Type B pancreatic cell (in vitro differentiated cells): ENCODE measurements at places on chromosomes 13 and 19.
A peak's percentile ranks its signal among the peaks of the same experiment; 100 is the strongest.

DNA sequence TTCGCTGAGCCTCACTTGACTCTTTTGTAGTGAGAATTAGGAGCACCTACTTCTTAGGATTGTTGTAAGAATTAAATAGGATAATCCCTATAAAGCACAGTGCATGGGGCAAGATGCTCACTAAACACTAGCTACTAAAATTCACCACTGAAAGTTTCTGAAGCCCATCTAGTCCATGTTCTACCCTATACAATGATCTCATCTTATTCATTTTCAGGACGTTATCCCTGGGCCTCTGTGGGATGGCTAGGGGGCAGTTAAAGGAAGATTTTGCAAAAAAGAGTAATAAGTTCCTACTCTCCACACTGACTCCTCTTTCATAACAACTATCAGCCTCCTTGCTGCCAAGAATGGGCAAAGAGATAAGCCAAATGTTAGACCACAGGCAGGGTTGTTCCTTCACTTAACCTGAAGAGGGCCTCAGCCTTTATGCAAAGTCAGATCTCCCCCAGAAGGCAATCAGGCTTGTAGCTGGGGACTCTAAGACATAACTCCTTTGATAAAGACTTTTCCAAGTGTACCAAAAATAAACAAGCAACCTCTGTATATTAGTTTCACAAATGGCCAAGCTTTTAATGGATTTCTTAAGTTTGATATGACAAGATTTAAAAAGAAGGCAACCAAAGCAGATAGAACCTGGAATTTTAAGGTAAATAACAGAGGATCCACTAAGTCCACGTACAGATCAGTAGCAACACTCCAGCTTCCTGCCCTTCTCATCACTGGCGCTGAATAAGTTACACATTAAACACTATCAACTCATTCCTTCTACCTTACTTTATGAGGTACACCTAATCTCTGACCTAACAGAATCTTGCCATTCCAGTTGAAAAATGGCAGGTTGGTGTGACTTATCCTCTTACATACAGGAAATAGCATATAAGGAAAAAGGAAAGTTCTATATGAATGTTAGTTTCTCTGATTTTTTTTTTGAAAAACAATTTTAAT, 44.4 kb downstream of the ELF1 start:
- H3K4me3 ChIP-seq: no peak overlapping the region
- H3K4me1 ChIP-seq: peaks cover 26% of the 10 kb centered on the region
- DNase-seq: no peak
- H3K27ac ChIP-seq: peak overlapping the region; percentile 78

DNA sequence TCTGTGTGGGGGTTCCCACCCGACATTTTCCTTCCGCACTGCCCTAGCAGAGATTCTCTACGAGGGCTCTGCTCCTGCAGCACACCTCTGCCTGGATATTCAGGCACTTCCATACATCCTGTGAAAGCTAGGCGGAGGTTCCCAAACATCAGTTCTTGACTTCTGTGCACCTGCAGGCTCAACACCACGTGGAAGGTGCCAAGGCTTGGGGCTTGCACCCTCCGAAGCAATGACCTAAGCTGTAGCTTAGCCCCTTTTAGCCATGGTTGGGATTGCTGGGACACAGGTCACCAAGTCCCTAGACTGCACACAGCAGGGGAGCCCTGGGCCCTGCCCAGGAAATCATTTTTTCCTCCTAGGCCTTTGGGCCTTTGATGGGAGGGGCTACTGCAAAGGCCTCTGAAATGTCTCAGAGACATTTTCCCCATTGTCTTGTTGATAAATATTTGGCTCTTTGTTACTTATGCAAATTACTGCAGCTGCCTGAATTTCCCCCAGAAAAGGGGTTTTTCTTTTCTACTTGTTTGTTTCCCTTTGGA, 1004.8 kb downstream of the OLFM4 start:
- no peak overlapping the region for H3K27ac ChIP-seq
- no peak for DNase-seq

DNA sequence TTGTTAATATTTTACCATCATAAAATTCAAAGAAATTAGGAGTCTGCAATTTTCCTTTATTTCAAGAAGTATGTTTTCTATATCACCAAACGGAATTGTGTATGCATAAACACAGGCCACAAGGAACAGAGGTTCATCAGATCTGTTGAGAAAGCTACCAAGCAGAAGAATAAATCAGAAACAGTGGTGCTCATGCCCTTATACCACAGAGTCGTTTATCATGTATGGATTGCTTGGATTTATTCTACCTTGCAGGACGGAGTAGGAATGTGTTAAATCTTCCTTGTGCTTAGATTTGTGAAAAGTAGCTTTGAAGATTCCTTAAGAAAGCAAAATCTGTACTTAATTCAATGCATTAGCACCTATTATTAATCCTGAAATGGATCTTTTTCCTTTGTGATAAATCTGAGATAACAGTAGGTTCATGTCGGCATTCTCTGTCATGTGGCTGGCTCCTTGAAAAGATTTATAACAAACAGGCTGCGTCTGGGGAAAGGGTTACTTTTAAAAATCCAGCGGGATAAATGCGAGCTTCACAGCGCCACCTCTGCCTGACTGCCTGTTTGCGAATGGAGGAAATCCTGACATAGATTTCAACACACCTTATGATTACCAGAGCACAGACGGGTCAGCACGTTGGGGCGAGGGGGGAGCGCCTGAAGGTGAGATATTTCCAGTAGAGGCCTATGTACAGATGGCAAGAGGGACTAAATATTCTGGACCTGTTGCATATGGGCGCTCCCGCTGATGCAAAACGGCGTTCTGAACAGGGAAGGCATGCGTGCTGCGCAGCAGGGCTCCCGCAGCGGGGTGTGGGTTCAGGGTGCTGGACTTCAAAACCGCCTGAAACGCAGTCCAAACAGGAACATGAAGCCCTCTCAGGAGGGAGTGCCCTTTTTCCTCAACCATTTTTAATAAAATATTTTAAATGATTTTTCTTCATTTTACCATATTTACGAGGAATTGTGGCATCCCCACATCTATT, 445.5 kb upstream of the SGCG start:
- no peaks in the 10 kb centered on the region for H3K36me3 ChIP-seq
- H3K27me3 ChIP-seq: no peaks in the 10 kb centered on the region
- peak overlapping the region; percentile 30 for H3K4me3 ChIP-seq
- no peak for DNase-seq
- no peak overlapping the region for H3K27ac ChIP-seq

GRCh38 chr19:28184997-28185396, 1028.0 kb downstream of the UQCRFS1 start:
- no peak for DNase-seq
- H3K27ac ChIP-seq: no peak overlapping the region
- no peaks in the 10 kb centered on the region for H3K36me3 ChIP-seq
- H3K27me3 ChIP-seq: peaks cover 10% of the 10 kb centered on the region
- H3K4me3 ChIP-seq: no peak overlapping the region
- peaks cover 4% of the 10 kb centered on the region for H3K4me1 ChIP-seq

DNA sequence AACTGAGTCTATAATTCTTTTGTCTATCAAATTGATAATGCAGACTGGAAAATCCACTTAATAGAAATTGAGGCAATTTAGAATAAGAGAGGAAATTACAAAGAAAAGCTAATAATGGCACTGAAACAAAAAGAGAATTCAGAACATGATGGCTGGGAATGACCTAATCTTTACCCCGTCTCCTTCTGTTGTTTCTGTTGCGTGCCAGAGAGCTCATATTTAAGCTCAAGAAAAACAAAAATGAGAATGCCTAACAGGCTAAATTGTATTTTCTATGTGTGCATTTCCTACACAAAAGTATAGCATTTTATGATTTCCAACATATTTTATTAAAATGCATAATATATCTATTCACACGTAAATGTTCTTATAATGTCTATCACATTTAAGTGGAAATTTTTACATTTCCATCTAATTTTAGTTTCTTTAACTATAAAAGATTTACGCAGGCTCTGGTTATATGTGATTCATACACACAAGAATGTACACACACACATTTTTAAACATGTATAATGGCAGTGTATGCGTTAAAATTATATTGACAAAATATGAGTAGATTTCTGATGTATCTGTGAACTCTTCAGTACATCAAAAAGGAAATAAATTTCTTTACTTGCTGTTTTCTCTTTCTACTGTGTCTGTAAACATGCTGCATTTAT, 432.3 kb downstream of the SLITRK6 start:
- H3K4me3 ChIP-seq: no peak overlapping the region
- DNase-seq: no peak
- H3K4me1 ChIP-seq: no peaks in the 10 kb centered on the region
- no peak overlapping the region for H3K27ac ChIP-seq
- no peaks in the 10 kb centered on the region for H3K36me3 ChIP-seq

GRCh38 chr19:46660008-46660517, 919 bp downstream of the DACT3 start:
- H3K4me3 ChIP-seq: peak overlapping the region; percentile 95
- peaks cover 4% of the 10 kb centered on the region for H3K36me3 ChIP-seq
- peaks cover 21% of the 10 kb centered on the region for H3K4me1 ChIP-seq
- H3K27me3 ChIP-seq: peaks cover 30% of the 10 kb centered on the region
- peak overlapping the region; percentile 57 for H3K27ac ChIP-seq

DNA sequence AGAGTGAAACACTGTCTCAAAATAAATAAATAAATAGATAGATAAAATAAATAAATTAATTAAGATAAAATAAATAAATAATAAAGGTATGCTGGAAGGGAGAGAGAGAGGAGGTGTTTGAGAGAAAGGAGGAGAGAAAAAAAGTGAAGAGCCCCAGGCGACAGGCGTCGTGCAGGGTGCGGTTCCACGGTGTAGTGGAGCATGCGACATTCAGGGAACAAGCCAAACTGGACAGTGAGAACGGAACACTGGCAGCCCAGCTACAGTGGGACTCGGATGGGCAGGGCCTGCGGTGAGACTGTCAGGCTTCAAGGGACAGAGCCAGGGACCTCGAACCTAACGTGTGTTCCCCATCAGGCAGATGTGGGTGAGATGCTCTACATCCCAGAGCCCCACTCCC, 9.4 kb downstream of the SULT2B1 start:
- peaks cover 10% of the 10 kb centered on the region for H3K4me1 ChIP-seq
- H3K36me3 ChIP-seq: no peaks in the 10 kb centered on the region
- peak overlapping the region; percentile 76 for H3K27ac ChIP-seq
- H3K27me3 ChIP-seq: no peaks in the 10 kb centered on the region

DNA sequence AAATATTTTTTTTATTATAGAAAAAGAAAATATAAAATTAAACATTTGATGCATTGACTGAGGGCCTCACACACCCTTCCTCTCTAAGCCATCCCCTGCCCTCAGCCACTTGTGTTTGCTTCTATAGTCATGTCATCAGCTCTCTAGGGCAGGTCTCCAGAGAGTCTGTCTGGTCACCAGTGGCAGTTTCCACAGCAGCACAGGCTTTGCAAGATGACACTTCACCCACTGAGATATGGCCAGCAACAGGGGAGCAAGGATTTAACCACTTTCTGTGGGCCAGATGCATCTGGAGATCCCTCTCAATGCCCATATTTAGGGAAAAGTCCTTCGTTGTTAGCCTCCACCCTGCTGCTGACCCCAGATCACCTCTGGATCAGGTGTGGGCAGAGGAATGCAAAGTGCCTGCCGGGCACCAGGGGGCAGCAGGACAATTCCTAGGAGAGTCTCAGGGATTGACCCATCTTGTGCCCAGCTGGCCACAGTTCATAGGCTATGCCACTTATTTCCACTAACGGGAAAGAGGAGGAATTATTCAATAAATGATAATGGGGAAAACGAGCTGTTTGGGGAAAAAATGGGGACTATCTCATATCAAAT, 4.8 kb downstream of the ABCC4 start:
- no peak overlapping the region for H3K4me3 ChIP-seq
- H3K27me3 ChIP-seq: peaks cover 9% of the 10 kb centered on the region
- H3K4me1 ChIP-seq: peaks cover 35% of the 10 kb centered on the region

- no peak for DNase-seq
- no peaks in the 10 kb centered on the region for H3K36me3 ChIP-seq
- H3K4me1 ChIP-seq: no peaks in the 10 kb centered on the region
- H3K27me3 ChIP-seq: peaks cover 8% of the 10 kb centered on the region
- no peak overlapping the region for H3K4me3 ChIP-seq
- H3K27ac ChIP-seq: no peak overlapping the region
Measured at GRCh38 chr13:42327725-42328124, 55.8 kb downstream of the AKAP11 start.

DNA sequence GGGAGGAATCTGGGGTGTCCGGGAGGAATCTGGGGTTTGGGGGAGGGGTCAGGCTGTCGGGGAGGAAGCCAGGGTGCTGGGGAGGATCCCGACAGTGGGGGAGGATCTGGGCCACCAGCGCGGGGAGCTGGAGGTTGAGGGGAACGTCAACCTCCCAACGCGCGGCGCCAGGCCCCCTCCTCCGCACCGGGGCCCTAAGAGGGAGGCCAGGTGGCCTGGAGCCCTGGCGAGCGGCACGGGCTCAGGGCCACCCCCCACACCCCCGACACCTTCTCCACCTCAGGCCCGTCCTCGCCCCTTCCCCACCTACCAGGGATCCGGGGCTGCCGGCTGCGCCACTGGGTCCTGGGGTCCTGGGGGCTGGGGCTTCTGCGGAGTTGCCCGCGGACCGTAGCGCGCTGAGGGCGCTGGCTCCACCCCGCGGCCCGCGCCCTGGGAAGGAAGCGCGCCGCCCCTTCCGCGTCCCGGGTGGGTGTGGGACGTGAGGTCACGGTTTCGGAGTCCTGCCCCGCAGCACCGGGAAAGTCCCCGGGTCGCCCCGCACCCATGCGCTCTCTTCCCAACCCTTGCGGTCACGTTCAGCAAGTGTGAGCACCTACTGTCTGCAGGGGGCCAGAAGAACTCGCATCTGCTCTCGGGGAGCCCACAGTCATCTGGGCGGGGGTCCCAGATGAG, at the start of gene TICAM1:
TSS of gene TICAM1 (minus strand) at position 409 of the 675 bp plus-strand sequence. CDS start 13,335 bp downstream, outside the sequence.
- H3K4me3 ChIP-seq: peak within 1 kb of the TSS; percentile 90
- H3K36me3 ChIP-seq: no peaks in the 10 kb centered on the region
- H3K27me3 ChIP-seq: no peaks in the 10 kb centered on the region
- peak within 1 kb of the TSS; percentile 91 for H3K27ac ChIP-seq
- H3K4me1 ChIP-seq: peaks cover 14% of the 10 kb centered on the region
- DNase-seq: peak; percentile 68

DNA sequence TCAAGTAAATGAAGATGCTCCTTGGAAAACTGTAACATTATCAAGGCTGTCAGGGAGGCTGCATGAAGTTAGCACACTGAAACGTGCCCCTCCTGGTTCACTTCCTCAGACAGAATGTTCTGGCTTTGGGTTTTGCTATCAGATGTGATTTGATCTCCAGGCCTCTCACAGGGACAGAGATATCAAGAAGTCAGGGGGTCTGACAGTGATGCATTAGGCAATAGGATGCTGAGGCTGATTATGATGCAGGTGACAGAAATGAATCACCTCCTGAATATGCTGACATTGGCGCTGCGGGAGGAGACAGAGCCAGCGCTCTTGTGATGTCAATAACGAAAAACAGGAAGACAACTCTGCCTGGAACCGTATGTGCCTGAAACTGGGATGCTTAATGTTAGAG, 278.5 kb downstream of the DCT start:
- DNase-seq: no peak
- H3K27me3 ChIP-seq: peaks cover 3% of the 10 kb centered on the region
- no peak overlapping the region for H3K4me3 ChIP-seq
- H3K27ac ChIP-seq: no peak overlapping the region

DNA sequence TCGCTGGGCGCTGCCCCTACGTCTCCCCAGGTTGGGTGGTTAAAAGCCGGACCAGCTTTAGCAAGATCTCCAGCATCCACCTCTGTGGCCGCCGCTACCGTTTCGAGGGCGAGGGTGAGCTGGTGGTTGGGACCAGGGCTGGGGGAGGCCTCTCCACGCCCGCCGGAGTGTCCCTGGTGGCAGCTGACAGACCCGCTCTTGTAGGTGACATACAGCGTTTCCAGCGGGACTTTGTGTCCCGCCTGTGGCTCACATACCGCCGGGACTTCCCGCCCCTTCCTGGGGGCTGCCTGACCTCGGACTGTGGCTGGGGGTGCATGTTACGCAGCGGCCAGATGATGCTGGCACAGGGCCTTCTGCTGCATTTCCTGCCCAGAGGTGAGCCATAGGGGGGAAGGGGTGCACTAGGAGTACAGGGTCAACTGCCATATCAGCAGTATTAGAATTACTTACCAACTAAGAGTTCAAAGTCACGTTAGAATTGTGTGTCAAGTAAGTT, 1.1 kb downstream of the ATG4D start:
- peak overlapping the region; percentile 41 for H3K27ac ChIP-seq
- H3K27me3 ChIP-seq: peaks cover 3% of the 10 kb centered on the region
- no peak for DNase-seq
- no peaks in the 10 kb centered on the region for H3K4me1 ChIP-seq
